ENCODE measurements at places on chromosomes 6 and 20.

GRCh38 chr20:36279776-36280175 is 26.4 kb upstream of the DLGAP4 start:
- DNase-seq = no peak

GRCh38 chr6:92559003-92559402 is 860.4 kb downstream of the EPHA7 start:
- no peak for DNase-seq

DNA sequence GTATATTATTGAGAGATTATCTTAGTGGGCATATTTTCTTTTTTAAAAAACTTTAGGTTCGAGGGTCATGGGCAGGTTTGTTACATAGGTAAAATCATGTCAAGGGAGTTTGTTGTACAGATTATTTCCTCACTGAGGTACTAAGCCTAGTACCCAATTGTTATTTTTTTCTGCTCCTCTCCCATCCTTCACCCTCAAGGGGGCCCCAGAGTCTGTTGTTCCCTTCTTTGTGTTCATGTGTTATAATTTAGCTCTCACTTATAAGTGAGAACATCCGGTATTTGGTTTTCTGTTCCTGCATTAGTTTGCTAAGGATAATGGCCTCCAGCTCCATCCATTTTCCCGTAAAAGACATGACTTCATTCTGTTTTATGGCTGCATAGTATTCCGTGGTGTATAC is 247.9 kb upstream of the RAB32 start:
- no peak for DNase-seq

- no peak for DNase-seq
Observed at GRCh38 chr20:45355209-45356084, 7.2 kb upstream of the SDC4 start.

DNA sequence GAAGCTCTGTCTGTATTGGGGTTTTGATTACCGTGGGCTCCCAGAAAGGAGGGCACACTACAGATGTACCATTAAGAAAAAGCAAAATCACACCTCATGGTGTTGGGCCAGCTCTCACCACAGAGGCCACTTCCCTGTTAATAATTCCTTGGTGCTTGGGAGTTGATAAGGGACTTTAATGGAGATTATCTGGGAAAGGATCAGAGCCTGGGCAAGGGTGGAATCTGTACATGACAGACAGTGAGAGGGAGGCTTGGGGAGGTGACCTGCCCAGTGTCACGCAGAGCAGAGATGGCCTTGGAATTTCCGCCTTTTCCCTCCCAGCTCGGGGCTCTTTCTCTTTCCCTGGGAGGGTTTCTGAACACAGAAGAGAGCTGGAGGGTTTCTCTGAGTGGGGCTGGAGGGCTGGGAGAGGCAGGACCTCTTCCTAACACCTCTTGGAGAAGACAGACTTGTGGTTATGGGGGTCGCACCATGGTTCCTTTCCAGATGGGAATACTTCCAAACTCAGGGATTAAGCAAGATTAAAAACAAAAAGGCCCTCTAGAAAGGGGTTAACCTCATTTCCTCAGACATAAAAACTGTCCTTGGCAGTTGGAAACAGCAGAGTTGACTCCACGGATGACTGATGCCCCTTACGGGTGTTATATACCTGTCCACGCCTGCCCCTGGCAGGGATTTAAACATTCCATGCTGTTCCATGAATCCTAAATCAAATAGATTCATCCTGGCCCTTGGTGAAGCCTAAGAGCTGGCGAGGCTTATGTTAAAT is 16.8 kb upstream of the KCNK16 start:
- no peak for DNase-seq

GRCh38 chr20:46648903-46649649 is 2.2 kb downstream of the SLC13A3 start:
- DNase-seq = no peak

GRCh38 chr6:134185277-134185676 is 132.6 kb downstream of the SGK1 start:
- no peak for DNase-seq

DNA sequence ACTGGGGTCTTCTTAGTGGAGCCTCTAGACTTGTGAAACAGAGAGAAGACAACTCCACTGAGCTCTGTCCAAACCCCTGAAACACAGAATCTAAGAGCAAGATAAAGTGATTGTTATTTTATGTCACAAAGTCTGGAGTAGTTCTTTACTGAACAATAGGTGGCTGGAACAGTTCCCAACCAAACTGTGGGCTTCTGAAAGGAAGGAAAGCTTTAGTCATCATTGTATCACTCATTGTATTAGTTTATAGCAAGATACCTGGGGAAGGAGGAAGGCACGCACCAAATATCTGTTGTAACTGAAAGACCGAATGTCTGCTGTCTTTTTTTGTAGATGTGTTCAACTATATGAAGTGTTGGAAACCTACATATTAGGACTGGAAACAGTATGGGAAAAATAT is 284.9 kb upstream of the TBX18 start:
- DNase-seq = no peak

- no peak for DNase-seq
Observed at GRCh38 chr6:1080453-1081337, 231.2 kb upstream of the FOXQ1 start.

- DNase-seq = no peak
Observed at GRCh38 chr6:43261198-43261597, 17.9 kb downstream of the TTBK1 start.

GRCh38 chr20:1790386-1790785 is 104.8 kb upstream of the SIRPA start:
- no peak for DNase-seq

DNA sequence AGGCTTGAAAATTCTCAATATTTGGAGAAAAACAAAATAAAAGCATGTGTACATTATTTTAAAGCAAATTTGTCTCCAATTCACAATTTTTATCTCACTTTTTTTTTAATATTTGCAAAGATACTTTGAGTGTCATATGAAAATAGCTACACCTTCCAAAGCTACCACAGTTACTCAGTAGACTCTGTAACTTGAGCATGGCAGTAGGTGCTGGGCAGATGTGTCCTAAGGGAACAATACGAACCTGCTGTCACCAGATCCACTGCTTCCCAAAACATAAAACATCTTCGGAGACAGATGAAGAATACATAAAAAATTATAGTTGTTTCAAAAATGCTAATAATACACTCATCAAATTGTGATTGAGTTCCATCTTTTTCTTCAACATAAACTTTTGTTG is 10.6 kb downstream of the WDR27 start:
- no peak for DNase-seq

GRCh38 chr6:6193221-6193745 is 127.2 kb downstream of the F13A1 start:
- DNase-seq = no peak

- DNase-seq = no peak
Observed at GRCh38 chr6:26383624-26384417, 913 bp downstream of the BTN2A2 start.

DNA sequence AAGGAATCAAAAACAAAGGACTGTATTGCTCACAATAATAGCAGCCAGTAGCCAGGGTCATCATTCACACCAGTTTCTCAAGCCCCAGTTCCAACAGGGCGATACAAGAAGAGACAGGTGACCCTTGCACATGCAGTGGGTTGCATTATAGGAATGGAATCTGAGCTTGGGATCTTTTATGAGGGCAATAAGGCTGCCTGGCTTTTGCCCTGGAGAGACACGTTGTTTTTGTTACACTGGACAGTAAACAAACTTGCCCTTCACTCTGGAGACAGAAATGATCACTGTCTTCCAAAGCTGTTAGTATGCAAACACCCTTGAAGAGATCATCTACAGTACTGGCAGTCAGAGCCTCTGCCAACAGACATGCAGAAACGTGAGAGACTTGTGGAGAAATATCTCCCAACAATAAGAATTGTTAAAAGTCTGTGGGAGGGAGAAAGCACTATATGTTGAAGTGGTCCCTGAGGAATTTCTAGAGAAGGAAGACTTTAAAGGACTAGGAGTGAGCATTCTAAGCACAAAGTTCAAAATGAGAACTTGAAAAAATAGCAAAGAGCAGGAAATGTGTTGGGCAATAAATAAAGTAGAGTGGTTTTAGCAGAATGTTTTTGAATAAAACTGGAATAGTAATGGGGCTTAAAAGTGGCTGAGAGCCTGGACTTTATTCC is 6.2 kb upstream of the COL12A1 start:
- DNase-seq = no peak

DNA sequence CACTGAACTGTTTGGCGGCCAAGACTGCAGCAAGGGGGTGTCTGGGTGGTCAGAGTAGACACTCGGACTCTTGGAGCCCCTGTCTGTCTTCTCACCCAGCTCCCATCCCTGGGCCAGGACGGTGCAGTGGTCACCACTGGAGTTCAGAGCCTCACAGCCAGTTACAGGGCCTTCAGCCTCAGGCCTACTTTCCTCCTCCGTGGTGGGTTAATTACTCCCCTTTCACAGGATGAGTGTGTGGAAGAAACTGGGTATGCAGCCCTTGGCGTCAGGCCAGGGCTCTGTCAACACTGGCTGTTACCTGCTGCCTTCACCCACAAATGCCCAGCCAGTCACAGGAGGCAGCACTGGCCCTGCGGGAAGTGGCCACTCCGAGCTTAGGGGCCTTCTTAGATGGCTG is 1.8 kb upstream of the YTHDF1 start:
- no peak for DNase-seq

Data from stimulated activated naive B cell treated with anti-CD40 and anti-IgM and Interleukin-4, amounts not matched to agents 10 μg/mL and 1 μg/mL and 100 μg/mL, for 72 hours (primary cell).